ENCODE measurements at places on chromosomes 12 and 14.

- DNase-seq, result no peak
Observed at GRCh38 chr12:85627584-85627983, 208.6 kb downstream of the RASSF9 start.

GRCh38 chr14:53881161-53881871, 75.3 kb downstream of the BMP4 start:
- DNase-seq, result no peak

GRCh38 chr12:124391340-124392261, 96.7 kb downstream of the RFLNA start:
- DNase-seq, result no peak

GRCh38 chr14:62234849-62235248, 472.6 kb downstream of the SNAPC1 start:
- DNase-seq, result no peak

DNA sequence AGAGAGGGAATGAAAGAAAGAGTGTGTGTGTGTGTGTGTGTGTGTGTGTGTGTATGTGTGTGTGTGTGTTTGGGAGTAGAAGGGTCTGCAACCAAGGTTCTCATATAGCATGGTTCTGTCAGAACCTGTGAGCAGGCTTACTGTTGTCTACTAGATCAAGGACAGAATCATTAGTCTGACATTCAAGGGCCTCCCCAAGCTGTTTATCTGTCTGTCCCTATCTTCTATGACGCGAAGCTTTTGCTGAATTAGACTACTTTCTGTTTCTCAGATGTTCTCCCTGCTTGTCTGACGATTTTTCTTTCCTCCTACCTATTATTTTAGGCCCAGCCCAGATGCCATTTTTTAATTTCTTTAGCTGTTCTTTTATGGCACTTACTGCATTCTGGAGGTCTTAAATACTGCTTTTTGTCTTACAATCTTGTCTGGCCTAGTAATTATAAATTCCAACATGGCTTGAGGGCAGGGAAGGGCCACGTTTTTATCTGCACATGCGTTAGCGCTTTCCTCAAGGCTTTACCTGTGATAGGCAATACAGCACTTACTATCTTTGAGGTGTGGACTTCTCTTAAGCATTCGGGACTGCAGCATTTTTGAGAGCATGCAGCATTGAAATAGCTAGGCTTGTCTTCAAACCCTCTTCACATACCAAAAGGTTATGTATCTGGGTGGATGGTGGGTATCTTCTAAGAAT, 150.2 kb downstream of the TTLL5 start:
- no peak for DNase-seq

DNA sequence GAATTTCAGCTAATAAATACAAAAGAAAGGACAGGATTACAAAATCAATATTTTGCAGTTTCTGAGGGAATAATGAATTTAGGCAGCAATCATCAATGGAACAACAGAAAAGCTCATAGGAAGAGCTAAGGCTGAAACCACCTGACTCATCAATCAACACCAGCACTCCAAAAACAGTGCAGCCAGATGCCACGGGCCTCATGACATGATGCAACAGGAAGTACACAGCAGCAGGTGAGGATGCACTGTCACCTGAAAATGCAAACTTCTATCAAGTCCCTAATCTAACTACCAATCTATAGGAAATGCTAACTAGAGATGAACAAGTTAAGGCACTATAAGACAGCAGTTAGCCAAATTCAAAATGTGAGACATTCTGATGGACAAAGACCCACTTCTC, 21.7 kb downstream of the GNS start:
- no peak for DNase-seq

GRCh38 chr12:88400302-88400701, 180.0 kb downstream of the KITLG start:
- DNase-seq, result no peak

DNA sequence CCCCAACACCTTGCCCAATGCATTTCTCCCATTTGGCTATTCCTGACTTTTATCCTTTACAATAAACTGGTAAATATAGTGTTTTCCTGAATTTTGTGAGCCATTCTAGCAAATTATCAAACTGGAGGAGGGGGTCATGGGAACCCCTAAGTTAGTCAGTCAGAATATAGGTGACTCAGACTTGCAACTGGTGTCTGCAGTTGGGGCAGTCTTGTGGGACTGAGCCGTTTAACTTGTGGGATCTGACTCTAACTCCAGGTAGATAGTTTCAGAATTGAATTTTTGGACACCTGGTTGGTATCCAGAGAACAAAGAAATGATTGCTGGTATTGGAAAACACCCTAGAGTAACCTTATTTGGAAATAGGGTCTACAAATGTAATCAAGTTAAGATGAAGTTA, 133.4 kb downstream of the CEP83 start:
- no peak for DNase-seq

- no peak for DNase-seq
Observed at GRCh38 chr14:35558680-35559079, 24.7 kb downstream of the INSM2 start.

GRCh38 chr14:52094546-52095271, 25.9 kb upstream of the NID2 start:
- no peak for DNase-seq

GRCh38 chr12:23014749-23015148, 389.8 kb downstream of the ETNK1 start:
- no peak for DNase-seq

DNA sequence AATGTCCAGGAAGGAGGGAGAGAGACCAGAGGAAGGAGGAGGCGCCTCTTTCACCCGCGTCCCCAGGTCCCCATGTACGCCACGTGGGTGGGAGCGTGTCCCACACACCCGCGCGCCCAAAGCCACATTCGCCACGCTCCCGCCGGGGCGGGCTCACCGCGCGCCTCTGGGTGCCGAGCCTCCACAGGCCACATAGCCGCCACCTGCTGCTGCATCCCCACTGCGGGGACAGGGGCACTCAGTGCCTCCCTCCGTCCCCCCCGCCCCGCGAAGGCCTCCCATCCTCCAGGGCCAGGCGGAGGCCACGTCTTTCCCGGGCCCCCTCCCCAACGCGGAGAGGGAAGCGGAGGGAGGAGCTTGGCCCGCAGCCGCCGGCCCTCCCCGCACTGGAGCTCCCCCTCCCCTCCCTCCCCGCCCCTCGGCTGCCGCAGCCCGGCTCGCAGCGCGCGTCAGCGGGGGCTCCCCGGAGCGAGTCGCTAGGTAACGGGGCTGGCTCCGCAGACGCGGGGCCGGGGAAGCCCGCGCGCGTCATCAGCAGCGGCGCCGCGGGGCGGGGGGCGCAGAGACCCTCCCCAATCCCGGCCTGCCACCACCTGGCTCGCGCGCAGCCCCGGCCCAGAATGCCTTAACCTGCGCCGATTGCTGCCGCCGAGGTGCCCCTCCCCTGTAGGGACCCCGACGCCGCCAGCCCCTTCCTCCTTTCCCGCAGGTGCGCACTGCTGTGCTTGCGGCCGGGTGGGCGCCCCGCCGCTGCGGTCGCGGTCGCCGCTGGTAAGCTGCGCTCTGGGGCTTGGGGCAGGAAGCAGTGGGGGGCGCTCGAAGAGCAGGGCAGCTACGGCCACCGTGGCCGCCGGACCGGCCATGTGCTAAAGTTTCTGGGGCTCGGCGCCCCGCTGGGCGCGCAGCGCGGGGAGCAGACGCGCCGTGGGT, 536 bp upstream of the TUNAR start:
- DNase-seq, result no peak

- no peak for DNase-seq
Observed at GRCh38 chr12:117803001-117803400, 165.8 kb downstream of the KSR2 start.

GRCh38 chr12:104471336-104471735, 14.6 kb downstream of the CHST11 start:
- DNase-seq, result no peak

GRCh38 chr14:95215094-95215725, 57.9 kb upstream of the DICER1 start:
- no peak for DNase-seq

DNA sequence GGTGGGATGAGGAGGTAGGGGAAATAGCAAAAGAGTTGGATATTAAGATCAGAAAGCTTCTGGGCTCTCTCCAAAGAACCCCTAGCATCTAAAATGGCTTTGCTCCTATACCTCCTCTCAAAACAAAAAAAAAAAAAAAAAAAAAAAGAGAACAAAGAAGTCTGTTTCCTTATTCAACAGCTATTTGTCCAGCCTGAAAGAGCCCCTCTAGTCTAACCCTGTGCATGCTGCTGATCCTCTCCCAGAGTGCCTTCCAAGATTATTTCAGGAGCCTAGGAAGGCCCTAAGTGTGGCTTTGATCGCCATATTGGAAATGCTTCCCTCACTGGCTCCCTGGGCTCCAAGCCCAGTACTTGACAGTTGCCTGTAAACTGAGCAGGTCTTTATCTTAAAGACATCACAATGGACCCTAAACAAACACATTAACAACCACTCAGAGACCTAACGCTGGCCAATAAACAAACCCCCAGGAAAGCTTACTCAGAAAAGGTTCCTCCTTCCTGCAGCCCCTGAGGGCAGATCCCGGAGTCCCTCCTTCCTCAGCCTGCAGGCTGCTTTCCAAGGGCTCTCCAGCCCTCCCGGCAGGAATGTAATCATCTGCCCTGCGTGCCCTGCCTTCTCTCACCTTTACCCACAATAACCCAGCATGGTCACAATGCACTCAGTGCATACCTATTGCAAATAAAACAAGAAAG, 17.4 kb upstream of the COL2A1 start:
- DNase-seq, result no peak

All from stimulated activated CD8-positive, alpha-beta memory T cell treated with anti-CD3 and anti-CD28 coated beads, Interleukin-4, amount 100 ng/mL, for 1 hour (primary cell).